Suprapubic skin (tissue), 4 donors: ENCODE measurements at places on chromosomes 11 and 22.

GRCh38 chr11:72446929-72447769 lies 12.8 kb upstream of the CLPB start:
- no peaks in the 10 kb centered on the region for H3K27me3 ChIP-seq
- DNase-seq = no peak
- H3K4me3 ChIP-seq = no peak overlapping the region

DNA sequence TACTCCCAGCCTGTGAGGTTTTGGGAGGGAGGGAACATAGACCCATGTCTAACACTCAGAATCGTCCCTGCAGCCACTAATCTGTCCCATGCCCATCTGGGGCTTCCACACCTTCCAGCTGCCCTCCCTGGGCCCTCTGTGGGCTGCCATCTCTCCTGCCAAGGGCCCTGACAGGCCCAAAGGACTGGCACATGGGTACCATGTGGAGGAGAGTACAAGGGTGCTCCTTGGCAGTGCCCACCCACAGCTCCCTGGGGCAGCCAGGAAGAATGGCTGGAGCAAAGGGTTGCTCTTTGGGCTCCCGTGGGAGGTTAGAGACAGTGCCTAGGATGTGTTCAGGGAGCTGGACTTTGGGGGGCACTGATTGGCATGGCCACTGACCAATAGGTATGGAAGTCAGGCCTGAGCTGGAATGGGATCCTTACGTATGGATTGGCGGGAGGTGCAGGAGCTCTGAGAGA lies 56.8 kb downstream of the CD82 start:
- peaks cover 23% of the 10 kb centered on the region for H3K4me1 ChIP-seq
- peaks cover 14% of the 10 kb centered on the region for H3K36me3 ChIP-seq
- peak; percentile 62 for DNase-seq
- no peaks in the 10 kb centered on the region for H3K27me3 ChIP-seq

DNA sequence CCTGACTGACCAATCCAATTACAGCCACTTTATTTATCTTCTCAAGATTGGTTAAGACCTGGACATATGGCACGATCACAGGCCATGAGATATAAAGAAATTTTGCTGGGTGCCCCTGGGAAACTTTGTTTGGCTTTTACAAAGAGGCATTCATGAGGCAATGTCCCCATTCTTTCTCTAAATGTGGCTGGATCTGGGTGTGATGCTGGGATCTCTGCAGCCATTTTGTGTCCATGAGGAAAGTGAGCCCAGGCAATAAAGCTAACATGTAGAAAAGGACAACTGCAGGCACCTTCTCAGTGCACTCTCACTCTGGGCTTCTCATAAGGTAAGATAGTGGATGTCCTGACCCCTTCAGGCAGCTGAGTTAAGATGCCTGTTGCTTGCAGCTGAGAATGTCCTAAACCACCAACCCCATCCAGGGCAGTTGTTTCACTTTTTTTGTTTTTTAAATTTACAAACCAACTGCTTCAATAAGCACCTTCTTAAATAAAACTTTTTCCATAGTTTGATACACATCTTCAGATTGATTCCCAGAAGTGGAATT lies 372.3 kb downstream of the MIAT start:
- H3K4me1 ChIP-seq = peaks cover 6% of the 10 kb centered on the region
- no peaks in the 10 kb centered on the region for H3K36me3 ChIP-seq
- H3K4me3 ChIP-seq = no peak overlapping the region
- H3K27me3 ChIP-seq = peaks cover 9% of the 10 kb centered on the region
- no peak overlapping the region for H3K27ac ChIP-seq

GRCh38 chr11:94968334-94968958 lies 4.9 kb downstream of the CWC15 start:
- no peak overlapping the region for H3K4me3 ChIP-seq
- DNase-seq = no peak
- no peak overlapping the region for H3K27ac ChIP-seq
- peaks cover 16% of the 10 kb centered on the region for H3K4me1 ChIP-seq
- no peaks in the 10 kb centered on the region for H3K27me3 ChIP-seq

DNA sequence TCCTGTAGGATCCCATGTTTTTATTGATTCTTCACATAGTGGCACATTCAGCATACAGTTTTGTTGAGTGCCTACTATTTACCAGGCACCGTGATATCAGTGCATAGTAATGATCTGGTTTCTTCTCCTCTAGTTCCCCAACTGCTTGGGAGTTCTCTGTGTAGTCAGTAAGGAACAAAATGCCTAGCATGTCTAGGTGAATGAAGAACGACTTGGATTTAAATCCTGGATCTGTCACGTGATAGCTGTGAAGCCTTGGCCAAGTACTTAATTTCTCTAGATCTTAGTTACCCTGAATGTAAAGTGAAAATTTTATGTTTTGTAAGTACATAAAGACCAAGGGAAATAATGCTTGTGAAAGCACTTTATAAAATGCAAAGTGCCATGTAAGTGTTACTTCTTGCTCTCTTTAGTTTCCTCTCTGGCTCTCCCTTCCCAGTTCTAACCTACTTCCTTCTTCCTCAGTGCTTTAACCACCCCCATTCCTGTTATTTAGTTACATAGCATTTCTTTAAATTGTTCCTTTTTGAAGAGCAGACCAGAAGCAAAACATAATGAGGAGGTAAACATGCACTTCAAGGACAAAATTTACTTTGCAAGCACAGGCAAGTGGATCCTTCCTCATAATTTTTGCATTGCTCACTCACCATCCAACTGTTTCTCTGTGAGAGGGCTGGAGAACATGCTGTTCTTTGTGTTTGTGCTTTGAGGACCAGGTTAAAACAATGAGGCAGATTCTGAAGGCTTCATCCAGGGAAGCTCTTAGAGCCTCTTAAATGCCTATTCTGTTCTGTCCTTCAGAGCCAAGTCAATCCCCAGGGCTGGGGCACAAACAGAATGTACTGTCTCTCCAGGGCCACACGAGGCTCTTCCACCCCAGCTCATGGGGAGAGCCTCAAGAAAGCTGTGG lies 353.9 kb upstream of the TENM4 start:
- H3K36me3 ChIP-seq = no peaks in the 10 kb centered on the region
- H3K4me1 ChIP-seq = no peaks in the 10 kb centered on the region
- H3K27ac ChIP-seq = no peak overlapping the region
- no peaks in the 10 kb centered on the region for H3K27me3 ChIP-seq

DNA sequence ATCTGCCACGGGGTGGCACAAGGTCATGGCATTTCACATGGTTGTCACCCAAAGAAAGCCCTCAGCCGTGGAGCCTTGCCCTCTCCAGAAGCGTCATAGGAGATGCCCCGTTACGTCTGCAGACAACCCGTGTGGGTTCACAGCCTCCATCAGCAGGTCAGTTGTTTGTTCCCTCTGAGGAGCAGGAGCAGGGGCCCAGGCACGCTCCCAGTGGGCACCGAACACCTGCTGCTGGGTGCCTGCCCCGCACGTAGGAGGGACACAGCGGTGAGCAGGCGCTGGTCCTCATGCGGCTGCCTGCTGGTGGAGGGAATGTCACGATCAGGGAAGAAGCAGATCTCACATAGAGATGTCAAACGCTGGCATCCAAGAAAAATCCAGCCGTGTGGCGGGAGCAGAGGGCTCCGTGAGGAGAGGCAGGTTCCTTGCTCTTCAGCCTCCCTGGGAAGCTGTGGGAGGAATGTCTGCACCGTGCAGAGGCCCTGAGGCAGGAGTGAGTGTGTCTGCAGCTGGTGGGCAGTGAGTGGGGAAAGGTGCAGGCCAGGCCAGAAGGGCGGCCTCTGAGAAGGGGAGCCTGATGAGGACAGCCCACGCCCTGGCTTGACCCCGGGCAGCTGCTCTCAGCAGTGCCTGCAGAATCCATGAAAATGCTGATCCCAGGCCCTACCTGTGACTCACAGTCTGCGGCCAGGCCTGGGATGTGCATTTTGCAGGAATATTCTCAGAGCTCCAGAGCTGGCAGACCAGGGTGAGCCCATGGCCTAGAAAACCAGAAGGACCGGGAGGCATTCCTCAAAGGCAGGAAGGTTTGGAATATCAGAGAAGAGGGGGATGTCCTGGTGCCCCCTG lies 36.4 kb upstream of the TH start:
- peaks cover 17% of the 10 kb centered on the region for H3K27me3 ChIP-seq
- H3K4me3 ChIP-seq = no peak overlapping the region
- H3K27ac ChIP-seq = no peak overlapping the region
- H3K36me3 ChIP-seq = no peaks in the 10 kb centered on the region

DNA sequence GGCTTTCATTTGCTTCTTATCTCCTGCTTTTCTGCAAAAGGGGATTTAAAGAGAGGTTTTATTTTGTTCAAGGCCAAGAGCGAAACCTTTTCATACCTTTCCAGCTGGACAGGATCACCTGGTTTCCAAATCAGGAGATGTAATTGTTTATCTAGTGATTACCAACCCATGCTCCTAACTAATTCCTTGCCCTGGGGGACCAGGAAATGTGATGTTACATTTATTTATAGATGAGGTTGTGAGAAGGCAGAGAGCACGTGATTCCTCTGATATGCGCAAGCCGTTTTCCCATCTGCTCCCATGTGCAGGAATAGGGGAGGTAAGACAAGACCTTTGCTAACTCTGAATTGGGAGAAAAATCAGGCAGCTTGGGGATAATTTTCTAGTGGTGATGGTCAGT lies 507.2 kb upstream of the LARGE1 start:
- no peak overlapping the region for H3K4me3 ChIP-seq
- H3K27me3 ChIP-seq = peaks cover 2% of the 10 kb centered on the region
- DNase-seq = no peak

DNA sequence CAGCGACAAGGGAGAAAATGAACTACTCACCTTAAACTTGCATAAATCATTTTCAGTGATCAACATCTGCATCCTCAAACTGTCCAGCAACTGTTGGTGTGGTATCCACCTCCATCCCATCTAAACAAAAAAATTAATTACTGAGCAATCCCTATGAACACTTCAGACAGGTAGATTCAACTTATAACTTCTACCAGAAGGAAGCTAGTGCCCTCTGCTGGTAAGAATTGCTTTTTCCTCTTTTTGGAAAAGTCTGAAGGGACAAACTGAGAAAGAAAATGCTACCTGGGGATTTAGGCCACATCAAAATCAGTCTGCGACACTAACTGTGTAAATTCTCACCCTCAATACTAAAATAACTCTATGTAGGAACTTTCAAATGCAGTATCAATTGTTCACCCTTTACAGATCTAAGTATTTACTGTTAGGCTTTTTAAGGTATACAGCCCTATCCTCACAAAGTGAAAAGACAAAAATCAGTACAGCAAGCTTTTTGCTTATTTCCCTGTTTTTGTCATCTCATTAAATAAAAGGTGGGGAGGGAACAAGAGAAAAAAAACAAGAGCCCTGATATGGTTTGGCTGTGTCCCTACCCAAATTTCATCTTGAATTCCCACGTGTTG lies 17.9 kb downstream of the CLNS1A start:
- peaks cover 85% of the 10 kb centered on the region for H3K36me3 ChIP-seq
- H3K4me1 ChIP-seq = no peaks in the 10 kb centered on the region
- H3K27me3 ChIP-seq = no peaks in the 10 kb centered on the region
- no peak overlapping the region for H3K27ac ChIP-seq
- no peak for DNase-seq
